ENCODE measurements at places on chromosomes 1 and 21.

- no peak for DNase-seq
Observed at GRCh38 chr1:99465176-99465900, 180.6 kb upstream of the PALMD start.

DNA sequence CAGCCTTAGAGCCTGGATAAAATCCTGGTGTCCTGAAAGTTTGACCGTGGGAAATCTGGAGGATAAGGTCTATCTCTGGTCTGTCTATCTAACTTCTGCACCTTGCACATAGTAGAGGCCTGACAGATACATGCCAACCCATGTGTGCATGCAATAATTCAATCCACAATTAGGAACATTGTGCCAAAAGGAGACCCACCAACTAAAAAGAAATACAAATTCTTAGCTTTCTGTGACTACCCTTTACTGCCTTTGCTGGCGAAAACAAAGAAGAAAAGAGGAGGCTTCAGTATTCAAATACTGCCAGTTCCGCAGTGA, 381 bp upstream of the KLHL20 start:
- DNase-seq = no peak

DNA sequence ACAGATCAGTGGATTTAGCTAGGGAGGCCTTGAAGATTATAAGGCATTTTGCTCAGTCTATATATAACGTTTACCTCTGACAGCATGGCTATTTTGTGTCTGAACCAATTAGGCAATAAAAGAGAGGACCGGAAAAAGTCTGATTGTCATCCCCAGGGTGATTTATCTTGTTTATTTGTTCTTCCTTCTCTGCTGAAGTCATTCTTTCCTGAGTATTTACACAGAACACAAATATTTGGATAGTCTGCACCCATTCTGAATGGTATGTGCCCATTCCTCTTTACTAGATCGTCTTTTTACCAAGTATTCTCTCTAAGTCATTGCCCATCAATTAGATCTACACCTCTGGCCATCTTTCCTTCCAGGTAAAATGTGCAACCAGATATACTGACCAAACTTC, 1602.9 kb downstream of the KCNT2 start:
- DNase-seq = no peak

DNA sequence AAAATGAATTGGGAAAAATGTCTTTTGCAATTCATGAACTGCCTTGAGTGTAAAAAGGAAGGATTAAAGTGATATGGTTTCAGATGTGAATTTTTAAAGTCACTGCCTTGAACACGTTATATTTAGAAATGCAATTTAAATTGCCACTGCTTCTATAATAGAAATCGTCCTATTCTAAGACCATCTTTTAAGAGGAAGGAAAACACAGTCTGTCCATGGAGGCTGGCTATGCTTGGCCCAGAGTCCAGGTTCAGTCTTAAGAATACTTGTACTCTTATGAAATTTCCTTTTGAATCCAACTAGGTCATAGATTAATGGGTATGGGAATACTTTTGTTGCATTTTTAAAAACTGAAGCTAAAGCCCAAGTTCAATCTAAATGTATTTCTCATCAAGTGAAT, 86.0 kb downstream of the PCNX2 start:
- no peak for DNase-seq

DNA sequence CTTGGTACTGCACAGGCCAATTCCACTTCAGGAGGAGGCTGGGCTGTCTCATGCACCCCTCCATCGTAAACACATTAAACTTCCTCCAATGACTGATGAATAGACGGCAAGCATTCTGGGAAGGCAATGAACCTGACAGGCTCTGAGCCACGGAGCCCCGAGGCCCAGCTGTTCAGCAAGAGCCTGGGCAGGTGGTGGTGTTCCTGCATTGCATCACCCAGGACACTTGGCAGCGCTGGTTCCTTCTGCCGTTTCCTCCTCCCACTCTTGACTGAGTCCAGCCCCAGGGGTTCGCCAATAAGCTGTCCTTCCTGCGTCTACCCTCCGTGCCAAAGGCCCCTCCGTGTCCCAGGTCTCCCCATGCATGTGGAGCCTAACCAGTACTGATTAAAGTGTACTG, 109.8 kb downstream of the JAK1 start:
- no peak for DNase-seq

DNA sequence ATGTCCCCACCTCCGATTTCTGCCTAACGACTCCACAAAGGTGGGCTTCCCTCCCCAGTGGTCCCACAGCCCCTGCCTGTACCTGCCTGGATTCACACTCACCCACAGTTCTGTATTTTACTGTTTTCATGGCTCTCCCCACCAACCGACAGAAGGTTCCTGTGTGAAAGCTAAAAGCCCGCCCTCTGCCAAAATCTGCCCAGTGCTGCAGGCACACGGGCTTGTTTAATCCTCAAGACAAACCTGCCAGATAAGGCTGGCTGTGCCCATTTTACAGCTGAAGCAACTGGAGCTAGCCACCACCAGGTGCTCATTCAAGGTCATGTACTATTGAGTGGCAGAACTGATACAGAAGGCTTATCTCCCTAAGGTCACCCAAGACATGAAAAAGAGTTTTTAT, 114.5 kb downstream of the HIVEP3 start:
- DNase-seq = no peak

- DNase-seq = no peak
Observed at GRCh38 chr1:171606402-171606941, 15.6 kb upstream of the MYOCOS start.

GRCh38 chr1:15797614-15798390, 9.6 kb downstream of the UQCRHL start:
- DNase-seq = no peak

DNA sequence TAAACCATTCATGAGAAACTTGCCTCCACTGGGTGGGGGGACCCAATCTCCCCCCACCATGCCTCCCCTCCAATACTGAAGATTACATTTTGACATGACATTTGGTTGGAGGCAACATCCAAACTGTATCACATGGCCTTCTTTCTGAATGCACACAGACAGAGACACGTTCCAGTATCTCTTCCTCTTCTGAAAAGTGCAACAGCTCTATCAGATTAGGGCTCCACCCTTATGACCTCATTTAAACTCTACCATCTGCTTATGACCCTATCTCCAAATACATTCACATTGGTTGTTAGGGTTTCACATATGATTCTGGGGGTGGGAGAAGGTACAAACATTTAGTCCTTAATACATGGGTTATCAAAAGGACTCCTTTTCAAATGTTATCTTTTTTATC, 481.8 kb upstream of the NFIA start:
- DNase-seq = no peak

GRCh38 chr1:118902299-118902698, 85.8 kb downstream of the TBX15 start:
- no peak for DNase-seq

GRCh38 chr1:90045853-90046563, 51.1 kb downstream of the ZNF326 start:
- DNase-seq = peak; percentile 12

DNA sequence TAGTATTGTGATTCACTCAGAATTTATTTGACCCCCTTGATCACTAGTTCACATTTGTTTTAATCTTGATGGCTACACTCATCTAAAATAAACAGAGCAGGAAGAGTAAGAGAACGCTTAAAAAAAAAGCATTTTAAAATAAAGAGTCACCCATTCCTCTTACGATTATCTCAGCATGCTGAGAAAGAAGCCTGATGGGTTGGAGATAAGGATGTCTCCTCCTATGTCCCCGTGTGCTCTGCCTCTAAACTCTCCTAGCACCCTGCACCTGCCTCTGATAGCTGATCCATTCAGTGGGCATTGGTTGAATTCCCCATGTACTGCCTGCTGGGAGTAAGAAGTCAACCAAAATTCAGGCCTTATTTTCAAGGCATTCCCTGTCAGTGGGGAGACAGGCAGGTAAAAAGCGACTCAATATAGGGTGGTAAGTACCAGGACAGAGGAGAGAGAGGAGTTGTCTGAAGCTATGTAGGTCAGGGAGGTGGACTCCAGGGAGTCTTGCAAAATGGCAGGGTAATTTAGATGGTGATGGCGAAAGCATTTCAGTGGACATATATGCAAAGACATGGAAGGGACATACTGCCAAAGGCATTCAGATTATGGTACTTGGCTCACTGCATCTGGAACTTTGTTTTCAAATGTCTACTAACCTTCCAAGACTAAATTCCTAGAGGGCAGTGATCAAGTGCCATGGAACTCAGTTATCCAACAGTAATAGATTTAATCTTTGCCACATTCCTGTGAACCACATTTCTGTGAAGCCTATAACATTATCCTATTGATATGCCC, 18.4 kb downstream of the ELAVL4 start:
- no peak for DNase-seq

DNA sequence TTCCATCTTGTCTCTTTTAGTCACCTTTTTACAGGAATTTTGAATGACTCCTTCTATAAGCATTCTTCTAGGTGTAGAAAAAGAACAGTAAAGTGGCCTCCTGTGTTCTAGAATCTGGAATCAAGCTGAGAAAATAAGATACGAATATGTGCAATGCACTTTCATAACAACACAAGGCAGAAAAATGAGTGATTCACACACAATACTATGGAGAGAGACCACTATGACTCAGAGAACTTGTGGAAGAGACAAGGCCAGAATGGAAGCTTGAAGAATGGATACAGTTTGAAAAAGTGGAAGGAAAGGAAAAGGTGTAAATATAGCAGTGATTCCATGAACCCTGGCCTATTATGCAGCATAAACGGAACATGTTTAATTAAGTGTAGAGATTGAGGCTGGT, 57.1 kb upstream of the SAMSN1 start:
- no peak for DNase-seq

DNA sequence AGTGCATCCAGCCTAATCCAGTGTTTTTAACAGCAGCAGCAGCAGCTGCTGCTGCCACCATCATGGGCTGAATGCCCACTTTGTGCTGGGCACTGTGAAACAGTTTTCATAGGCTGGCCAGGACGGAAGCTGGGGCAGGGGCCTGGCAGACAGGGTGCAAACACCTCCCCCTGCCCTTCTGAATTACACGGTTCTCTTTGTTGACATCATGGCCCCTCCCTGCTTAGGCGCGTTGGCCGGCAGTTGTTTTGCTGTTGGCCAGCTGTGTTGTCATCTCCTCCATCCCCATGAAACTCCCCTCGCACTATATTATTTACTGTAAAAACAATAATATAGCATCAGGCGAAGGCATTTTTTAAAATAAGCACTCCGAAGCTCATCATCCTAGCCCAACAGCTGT, 33.1 kb downstream of the PTPRU start:
- no peak for DNase-seq

- DNase-seq = no peak
Observed at GRCh38 chr1:236706183-236706582, 19.9 kb downstream of the ACTN2 start.

DNA sequence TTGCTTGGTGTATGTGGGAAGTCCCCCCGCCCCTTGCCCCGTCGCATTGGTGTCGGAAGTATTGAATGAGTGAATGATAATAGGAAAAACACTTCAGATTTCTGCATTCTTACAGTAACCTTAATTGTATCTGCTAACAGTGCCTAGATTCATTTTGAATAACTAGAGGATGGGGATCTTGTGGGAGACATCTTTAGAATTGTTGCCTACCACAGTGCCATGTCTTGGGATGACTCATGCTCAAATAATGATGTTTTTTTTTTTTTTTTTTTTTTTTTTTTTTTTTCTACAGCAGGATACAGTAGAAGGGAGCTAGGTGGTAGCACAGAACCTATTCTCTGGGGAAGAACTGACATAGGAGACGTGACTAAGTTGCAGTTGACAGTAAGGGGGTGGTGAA, 237.9 kb downstream of the USP25 start:
- DNase-seq = no peak

GRCh38 chr1:164721228-164721496, 162.2 kb downstream of the PBX1 start:
- no peak for DNase-seq

All from stimulated activated CD8-positive, alpha-beta memory T cell treated with anti-CD3 and anti-CD28 coated beads, Interleukin-2, amount 100 ng/mL, for 48 hours (primary cell).